Spleen (tissue), 13 donors: ENCODE measurements at places on chromosomes 13 and 19. TPM values are rescaled to one million over a fixed set of nuclear protein-coding genes. Genes with fewer than 3 reads are reported as not detected.

The RYR1 gene
- 3.0 TPM for total RNA-seq

The CD70 gene
- total RNA-seq = 2.0 TPM

The CEACAM8 gene
- total RNA-seq = 2.0 TPM

The WDR88 gene
- total RNA-seq = not detected

The TMIGD2 gene
- total RNA-seq = 1.6 TPM

DNA sequence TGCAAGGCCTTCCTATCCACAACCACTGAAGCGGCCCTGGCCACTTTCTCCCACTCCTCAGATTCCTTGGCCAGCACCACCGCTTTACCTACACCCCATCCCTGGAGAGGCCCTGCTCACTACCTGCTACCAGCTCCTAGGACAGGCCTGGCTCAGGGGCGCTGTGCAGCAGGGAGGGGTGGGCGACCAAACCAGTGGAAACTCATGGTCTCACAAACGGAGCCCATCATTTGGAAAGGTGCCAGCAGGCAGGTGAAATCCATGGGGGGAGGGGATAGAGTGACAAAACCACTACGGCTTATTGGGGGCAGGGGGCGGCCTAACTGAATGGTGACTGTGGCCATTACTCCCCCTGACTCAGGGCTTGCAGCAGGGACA lies 27.6 kb downstream of the C19orf47 start:
- DNase-seq = no peak

GRCh38 chr13:74835579-74835978 lies 646.4 kb downstream of the TBC1D4 start:
- no peak for DNase-seq

DNA sequence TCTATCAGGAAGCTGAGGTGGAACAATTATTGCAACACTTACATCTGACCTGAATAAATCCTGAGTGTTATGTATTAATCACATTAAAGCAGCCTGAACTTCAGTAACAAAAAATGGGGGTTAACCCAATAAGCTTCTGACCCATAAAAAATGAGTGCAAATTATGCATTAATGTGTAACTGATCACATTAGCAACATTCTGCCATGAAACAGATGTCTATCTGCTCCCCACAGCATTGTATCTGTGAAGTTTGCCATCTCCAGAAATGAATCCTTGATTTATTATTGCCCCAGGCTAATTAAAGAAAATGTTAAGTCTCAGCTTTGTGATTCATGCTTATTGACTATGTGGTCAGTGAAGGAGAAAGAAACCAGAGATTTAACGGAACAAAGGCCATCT lies 304.9 kb downstream of the PCDH20 start:
- DNase-seq = no peak

DNA sequence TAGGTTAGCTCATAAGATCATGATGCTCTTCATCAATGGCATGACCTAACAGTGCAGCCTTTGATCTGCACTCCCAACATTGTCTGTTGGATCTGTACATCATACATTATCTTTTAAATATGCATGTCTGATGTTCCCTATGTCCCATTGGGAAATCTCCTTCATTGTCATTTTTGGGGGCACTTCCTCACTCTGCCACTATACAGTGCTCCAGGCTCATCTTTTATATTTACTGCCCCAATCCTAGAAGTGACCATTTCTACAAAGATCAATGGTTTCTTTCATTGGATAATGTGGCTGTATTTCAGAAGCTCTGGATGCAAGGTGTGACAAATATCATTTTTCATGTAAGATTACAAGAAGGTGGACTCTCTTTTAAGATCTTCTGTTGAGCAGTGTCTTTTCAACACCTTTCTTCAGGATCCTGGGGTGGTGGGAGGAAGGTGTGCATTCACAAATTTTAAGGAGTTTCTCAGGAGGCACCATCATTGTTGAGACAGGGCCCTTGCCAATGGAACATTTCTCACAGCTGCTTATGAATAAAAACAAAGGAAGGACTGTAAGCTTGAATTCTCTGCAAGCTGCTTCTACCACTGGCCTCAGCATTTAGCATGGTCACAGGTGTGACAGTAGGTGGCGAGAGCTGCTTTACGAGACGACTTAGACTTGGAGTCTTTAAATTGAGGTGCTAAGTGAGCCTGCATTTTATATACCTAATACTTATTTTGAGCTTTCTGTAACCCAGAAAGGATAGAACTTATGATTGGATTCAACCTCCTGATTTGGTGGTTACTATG lies 403.0 kb downstream of the LMO7 start:
- no peak for DNase-seq

DNA sequence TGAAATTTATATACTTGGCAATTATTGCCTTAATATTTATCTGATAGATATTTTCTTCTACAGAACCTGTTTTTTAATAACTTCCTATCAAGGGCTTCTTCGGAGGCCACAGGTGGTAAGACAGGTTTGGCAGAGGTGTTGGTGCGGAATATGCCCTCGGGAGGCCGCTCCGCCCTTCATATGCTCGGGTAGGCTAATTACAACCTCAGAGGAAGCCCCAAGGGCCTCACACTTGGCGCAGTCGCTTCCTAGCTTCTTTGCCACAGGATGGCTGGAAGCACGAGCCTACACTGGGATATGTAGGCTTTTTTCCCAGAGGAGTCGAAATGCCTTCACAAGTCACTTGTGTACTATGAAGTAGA lies 68.8 kb downstream of the LMO7 start:
- no peak for DNase-seq

DNA sequence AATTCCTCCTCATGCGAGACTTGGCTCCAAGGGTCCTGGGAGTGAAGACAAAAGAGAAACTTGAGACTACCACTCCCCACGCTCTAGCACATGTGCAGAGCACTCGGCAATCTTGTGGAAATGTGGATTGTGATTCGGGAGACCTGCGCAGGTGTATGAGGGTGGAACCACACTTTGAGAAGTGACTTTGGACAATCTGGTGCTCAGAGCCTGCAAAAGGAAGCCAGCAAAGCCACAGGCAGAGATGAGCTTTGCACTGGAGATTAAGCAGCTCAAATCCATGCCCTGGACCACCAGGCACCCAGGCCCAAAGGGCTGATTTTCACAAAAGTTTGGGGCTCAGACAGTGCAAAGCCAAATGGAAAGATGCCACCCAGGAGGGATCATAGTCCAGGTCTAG lies 162.5 kb upstream of the TSHZ3 start:
- no peak for DNase-seq

DNA sequence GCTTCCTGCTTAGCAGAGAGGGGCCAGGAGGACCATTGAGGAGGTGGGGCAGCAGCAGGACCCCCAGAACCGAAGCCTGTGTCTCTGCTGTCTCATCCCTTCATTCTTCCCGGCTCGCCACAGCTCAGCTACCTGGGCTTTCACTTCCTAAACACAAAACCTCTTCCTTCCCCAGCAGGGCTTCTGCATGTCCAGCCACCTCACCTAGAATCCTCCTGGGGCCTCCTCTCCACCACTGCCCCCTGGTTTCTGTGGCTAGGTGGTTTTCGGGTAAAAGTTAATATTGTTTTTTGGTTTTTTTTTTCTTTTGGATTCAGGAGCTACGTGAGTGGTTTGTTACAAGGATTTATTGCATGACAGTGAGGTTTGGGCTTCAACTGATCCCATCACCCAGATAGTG lies 61.8 kb upstream of the PABPC3 start:
- DNase-seq = no peak

GRCh38 chr13:104021806-104022397 lies 955.7 kb upstream of the SLC10A2 start:
- no peak for DNase-seq

DNA sequence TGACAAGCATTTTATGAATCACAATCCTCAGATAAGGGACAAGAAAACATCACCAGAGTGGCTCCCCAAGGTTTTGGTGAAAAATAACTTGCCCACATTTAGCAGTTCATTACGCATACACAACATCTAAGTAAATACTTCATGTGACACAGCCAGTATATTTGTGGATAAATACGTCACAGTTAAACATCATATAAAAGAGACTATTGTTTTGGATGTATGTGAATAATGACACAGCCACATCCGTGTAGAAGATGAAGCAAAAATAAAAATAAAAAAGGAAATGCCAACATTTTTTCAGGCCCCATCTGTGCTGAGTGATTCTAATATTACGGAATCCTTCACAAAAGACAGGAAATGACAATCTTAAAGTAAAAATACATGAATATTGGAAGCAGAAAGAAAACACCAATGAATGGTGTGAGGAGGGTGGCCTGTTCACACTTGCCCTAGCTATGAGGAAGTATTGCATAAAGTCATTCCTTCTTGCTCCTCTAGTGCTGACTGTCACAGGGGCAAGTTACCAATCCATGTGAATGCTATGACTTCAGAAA lies 457.1 kb downstream of the KLF12 start:
- no peak for DNase-seq
